ENCODE measurements at places on chromosomes 5 and 9.

DNA sequence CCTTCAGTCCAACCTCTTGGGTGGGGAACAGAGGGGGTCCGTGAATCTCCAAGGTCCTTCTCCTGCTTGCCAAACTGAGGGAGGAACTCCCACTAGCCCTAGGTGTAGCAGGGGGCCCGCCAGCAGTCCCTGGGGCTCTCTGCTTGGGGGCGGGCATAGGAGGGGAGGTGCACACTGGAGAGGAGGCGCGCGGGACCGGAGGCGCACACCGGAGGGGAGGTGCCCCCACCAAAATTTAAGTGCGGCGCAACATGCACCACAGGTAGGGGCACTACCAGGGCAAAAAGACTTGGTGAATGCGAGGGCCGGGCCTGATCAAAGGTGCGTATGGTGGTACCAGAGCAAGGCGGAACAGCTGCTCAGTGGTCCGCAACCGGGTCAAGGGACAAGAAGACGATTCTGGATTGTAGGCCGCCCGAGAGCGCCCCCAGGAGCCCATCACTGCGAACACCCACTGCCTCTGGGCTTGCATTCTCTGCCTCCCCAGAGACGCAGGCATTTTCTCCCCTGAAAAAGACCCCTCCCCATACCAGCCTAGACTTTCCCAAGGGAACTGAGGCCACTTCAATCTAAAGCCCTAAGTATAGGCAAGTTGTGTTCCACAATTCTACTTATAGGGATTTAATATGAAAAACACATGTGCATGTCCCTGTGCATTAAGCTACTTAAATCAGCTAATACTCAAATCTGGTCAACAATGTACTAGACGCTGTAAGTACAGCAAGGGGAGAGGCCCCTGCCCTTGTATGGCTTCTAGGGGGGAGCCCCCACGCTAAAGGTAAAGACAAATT, 50.6 kb downstream of the TGFBI start:
- no peak for DNase-seq

DNA sequence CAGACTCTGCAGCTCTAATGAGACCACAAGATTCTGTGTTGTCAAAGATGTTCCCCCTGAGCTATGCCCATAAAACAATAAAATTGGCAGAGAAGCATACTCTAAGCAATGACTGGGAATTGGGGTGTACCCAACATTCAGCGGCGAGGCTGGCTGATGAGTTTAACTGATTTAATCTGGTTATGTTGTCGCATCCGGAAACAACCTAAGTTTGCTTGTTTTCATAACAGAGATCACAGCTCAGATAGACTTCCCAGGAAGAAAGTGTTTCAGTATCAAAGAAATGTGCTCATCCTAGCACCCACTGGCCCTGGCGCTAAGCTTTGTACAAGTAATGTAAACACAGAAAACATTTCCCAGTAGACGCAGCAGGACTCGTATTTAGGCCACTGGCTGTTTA, 7.4 kb downstream of the SEMA5A start:
- no peak for DNase-seq

- DNase-seq = no peak
These were observed 20.4 kb upstream of the CYFIP2 start for GRCh38 chr5:157245476-157245875.

GRCh38 chr9:103811462-103811861, 282.6 kb upstream of the SMC2 start:
- DNase-seq = no peak

- no peak for DNase-seq
These were observed 131.8 kb upstream of the DAP start for GRCh38 chr5:10892911-10893215.

GRCh38 chr5:133969654-133970324, 1.4 kb upstream of the C5orf15 start:
- no peak for DNase-seq

DNA sequence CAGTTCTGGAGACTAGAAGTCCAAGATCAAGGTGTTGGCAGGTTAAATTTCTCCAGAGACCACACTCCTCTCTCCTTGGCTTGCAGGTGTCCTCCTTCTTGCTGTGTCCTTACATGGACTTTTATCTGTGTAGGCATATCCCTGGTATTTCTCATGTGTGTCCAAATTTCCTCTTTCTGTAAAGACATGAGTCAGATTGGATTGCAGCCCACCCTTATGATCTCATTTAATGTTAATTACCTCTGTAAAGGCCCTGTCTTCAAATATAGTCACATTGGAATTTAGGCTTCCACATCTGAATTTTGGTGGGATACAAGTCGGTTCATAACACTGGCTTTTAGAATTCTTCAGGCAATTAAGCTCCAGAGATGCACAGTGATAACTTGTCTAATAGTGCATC, 322.2 kb upstream of the GRIA1 start:
- DNase-seq = no peak

DNA sequence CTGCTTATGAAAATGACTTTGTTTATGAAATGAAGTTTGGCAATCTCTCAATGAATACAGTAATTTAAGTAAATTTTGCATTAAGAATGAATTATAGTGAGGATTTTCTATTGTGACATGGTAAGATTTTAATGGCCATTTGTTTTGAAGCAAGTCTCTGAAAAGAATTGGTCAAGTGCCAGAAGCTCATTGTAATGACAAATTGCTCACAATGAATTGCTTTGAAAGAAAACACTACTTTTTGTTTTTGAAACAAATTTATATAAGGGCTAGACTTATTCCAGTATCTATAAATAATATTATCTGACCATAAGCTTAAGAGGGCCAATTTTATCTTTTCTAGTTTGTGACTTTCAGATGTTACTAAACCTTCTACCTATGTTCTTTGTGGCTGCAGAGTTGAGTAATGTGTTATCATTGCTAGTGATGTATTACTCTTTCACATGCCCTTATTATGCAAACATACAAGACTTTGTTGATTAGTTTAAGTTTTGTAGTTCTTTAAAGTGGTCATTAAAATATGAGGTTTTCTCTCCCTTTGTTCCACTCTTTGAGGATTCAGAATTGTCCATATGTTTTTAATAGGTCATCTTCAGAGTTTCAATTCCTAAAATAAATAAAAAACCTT, 93.0 kb upstream of the ZNF608 start:
- peak; percentile 13 for DNase-seq

GRCh38 chr5:59661311-59661710, 232.2 kb downstream of the PDE4D start:
- no peak for DNase-seq

GRCh38 chr9:77562019-77562748, 85.9 kb downstream of the GNA14 start:
- no peak for DNase-seq

DNA sequence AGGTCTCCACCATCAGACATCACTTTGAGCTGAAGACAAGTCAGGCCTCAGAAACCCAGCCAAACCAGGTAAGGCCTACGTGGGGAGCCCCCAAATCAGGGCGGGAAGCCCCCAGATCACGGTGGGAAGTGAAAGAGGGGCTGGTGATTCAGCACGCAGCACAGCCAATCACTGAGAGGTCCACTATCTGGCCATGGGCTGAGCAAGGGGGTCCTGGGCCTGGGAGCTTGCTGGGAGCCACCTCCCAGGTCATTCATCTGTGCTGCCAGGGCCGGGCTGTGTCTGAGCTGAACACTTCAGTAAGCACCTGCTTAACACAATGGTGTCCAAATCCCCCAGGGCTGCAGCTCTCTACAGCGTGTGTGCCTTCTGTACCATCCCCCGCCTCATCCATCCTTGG, 15.5 kb downstream of the MED10 start:
- no peak for DNase-seq

DNA sequence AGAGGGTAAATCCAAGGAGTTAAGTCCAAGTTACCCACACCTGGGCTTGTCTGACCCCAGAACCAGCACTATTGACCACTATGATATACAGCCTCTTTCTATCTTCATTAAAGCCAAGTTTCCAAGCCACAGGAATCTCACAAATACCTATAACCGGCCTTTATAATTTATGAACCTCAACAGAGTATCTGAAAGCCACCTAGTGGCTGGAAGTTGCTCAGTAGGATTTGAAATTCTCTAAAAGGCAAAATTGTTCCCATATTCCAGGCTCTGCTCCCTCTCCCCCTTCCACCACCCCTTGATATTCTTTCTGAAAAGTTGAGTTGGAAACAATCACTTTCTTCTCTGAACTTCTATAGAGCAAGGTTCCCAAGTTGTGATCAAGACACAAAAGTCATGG, 106.4 kb upstream of the GPR151 start:
- DNase-seq = no peak

GRCh38 chr5:134004626-134005416, at the start of gene VDAC1:
Gene VDAC1, minus strand, starts transcription at chr5:134004975. Its CDS starts 11,963 bp downstream, at chr5:133993012.
- no peak for DNase-seq

DNA sequence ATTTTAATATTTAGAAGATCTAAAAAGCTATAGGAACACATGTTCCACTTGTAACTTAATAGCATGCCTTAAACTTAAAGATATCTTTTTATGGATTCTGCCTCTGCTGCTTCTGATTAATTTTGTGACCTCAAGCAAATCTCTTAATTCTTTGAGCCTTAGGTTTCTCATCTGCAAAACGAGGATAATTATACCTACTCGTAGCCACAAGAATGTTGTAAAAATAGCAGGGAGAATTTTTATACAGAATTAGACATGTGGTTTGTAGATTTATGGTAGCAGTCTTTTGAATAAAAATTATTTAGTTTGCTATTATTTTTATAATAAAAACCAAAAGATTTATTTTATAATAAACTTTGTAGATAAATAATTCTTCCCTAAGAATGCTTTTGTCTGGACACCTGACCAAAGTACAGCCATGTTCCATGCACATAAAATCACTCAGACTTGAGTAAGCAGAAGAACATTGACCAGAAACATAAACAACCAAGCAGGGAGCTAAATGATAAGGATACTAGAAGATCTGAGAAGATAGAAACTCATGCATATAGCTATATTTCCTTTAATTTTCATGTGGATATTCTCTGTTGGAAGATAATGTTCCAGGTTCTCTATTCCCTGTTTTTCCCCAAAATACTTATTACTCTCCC, 18.5 kb downstream of the C9orf85 start:
- no peak for DNase-seq

GRCh38 chr5:100306000-100306399, 229.2 kb upstream of the FAM174A start:
- no peak for DNase-seq

DNA sequence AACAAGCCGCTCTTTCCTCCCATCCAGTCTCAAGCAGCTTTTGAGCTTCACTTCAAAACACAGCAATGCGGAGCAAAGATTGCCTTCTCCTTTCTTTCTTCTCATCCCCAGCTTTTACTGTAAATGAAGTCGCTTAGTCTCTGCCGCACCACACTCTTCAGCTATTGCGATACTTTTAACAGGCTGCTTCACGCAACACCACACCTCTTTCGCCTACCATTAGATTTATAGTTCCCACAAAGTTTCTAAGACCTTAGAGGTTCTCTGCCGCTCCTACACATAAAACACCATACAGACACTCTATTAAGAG, 711 bp downstream of the PGGT1B start:
- DNase-seq = no peak

DNA sequence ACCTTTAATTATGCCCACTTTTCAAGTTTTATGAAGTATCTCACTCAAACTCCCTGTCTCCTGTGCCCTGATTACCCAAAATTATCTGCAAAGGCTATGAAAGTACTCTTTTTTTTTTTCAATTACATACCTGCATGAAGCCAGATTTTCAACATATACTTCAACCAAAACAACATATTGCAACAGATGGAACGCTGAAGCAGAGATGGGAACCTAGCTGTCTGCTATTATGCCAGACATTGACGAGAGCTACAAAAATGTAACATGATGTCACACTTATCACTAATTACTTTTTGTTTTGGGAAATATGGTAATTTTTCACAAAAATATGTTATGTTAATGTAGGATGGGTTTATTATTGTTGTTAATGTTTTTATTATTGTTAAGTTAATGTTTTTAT, 86.5 kb upstream of the SLC1A3 start:
- DNase-seq = no peak

DNA sequence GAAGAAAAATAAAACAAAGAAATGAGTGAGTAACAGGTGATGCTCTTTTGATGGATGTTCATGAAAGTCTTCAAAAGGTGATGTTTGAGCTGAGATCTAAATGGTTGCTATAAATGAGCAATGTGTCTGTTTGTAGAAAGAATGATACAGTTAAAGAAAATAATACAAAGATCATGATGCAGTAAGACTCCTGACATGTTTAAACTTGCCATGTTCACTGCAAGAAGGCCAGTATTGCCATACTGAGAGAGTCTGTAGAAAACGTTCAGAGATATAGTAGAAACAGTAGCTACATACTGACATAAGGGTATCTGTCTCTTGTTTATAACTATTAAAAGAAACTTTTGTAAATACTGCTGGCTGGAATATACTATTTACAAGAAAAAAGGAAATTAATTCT, 1609.2 kb upstream of the ACO1 start:
- no peak for DNase-seq

DNA sequence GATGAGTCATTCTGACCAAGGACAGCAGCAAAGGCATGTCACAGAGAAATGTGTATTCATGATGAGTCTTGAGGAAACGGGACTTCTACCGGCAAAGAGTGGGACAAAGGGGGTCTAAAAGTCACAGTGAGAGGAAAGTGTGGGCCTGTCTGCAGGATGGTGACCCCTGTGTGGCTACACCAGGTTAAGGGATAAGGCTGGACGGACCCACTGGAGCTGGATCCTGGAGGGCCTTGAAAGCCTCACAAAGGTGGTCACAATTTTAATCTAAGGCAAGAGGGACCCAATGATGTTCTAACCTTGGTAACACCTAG, 176.5 kb downstream of the CDK5RAP2 start:
- DNase-seq = no peak

DNA sequence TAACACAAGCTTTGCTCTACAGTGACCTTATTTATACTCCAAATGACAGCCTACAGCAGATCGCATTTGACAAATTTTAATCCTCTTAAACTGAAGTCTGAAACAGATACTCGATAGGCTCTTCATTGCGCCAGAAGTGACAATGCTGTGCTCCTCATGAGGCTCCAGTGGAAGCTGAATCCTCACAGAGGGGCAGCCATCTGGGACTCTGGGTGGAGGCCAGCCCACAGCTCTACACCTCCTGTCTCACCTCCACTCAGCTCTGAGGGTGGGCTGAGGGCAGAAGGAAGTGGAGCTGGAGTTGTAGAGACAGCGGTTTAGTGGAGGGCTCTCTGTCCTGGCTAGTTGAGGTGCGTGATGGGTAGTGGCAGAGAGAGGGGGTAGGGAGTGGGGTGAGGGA, 283.3 kb upstream of the ANKRD55 start:
- no peak for DNase-seq

- no peak for DNase-seq
These were observed 637.6 kb upstream of the SGCD start for GRCh38 chr5:155689406-155689805.

- DNase-seq = no peak
These were observed 2.7 kb downstream of the GPX3 start for GRCh38 chr5:151023047-151023615.

DNA sequence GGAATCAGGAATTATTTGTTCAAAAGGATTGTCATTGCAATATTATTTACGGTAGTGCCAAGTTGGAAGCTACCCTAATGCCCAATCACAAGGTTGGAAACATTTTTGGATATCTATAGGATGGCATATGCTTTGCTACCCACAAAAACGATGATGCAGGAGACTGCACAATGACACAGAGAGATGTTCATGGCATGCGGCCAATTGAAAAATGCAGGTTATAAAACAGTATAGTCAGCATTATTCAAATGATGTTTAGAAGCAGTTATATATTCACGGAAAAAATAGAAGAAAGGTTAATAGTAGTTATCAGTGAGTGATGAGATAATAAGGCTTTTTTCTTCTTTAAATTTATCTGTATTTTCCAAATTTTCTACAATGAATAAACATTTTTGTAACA, 5.9 kb upstream of the ACSL6 start:
- no peak for DNase-seq

- DNase-seq = no peak
These were observed 20.0 kb upstream of the TIFAB start for GRCh38 chr5:135472141-135472540.

GRCh38 chr5:83204651-83205050, 127.3 kb downstream of the XRCC4 start:
- no peak for DNase-seq

Measured in pulmonary artery endothelial cell (primary cell).